Activated naive CD4-positive, alpha-beta T cell treated with Interleukin-2 at 50 U/mL for 16 hours (primary cell): ENCODE measurements at places on chromosomes 6 and 20.

- peak; percentile 27 for DNase-seq
Measured at GRCh38 chr6:7920425-7920824, 9.8 kb upstream of the TXNDC5 start.

GRCh38 chr6:45608252-45608913 lies 230.6 kb upstream of the SUPT3H start:
- no peak for DNase-seq

DNA sequence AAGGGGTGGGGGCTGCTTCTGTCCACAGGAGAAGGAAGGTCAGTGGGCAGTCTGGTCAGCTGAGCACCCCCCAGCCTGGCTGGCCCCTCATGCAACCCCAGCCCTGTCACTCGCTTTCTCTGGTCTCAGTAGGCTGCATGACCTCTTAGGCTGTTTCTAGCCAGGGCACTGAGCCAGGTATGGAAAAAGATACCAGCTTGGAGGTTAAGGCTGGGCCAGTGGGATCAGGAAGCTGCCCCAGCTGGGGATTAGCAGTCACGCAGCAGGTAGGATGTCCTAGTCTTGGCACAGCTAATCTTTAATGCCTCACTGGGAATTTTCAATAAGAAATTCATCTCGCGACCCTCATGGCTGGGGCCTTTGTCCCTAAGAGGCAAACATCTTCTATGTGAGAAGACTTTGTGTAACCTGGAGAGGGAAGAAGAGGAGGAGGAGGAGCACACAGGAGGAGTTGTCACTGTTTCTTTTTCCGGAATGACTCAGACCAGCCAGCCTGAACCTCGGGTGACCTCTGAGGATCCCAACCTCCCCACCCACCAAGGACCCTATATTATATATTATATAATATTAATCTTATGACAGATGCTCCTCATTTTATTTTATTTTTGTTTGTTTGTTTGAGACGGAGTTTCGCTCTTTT lies 2.4 kb upstream of the BPIFA2 start:
- DNase-seq = no peak

DNA sequence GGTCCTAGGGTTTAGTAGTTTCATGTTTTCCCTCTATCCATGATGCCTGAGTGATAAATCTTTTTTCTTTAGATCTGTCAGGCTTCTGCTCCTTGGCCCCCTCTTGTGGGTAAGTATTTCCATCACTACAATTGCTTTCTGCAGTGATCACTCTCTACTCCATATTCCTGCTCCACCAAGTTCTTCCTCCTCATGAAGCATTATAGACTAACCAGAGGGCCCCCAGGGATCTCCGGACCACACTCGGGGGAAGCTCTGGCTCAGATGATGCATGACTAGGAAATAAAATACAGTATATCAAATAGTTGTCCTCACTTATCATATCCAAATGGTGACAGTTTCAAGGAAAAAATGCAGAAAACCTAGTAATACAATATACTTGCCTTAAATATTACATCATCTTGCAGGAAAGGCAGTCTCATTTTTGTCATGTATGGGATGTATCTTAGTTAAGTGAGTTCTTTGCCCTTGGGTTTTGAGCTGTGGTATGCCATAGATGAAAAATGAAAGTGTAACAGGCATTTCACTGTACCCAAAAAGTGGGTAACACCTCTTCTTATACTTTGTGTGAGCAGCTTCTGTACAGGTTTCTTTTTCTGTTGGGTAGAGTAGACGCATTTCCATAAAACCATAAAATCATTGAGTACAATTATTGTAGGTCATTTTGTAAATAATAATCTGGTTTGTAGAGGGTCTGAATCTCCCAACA lies 200.9 kb upstream of the EYA4 start:
- no peak for DNase-seq

DNA sequence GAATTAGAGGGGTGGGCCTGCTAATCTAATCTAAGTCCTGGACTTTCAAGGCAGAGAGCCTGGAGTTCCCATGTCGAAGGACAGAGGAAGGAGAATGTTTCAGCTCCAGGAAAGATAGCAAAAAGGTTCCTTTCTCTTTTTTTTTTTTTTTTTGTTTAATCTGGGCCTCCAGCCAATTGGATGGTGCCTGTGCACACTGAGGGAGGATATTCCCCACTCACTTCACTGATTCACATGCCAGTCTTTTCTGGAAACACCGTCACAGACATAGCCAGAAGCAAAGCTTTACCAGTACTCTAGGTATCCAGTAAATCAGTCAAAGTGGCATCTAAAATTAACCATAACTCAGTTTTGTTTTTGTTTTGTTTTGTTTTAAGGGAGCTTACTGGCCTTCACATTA lies 721.1 kb downstream of the TENT5A start:
- DNase-seq = no peak

- no peak for DNase-seq
Measured at GRCh38 chr6:42359021-42359420, 92.7 kb downstream of the TRERF1 start.

DNA sequence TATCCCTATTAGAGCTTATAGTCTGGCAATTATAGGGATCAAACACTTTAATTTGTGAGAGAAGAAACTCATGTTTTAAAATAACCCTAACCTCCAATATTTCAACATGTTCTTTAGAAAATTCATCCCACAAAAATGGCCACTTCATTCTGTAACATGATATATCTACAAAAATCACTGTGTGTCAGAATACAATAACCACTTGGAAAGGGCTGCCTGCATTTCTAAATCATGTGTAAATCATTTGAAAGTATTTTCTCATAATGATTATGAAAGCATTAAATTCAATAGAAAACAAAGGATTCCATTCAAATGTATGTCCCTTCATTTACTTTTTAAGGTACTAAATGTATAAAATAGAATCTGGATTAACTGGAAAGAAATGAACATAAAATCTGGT lies 101.4 kb upstream of the NHSL1 start:
- no peak for DNase-seq

DNA sequence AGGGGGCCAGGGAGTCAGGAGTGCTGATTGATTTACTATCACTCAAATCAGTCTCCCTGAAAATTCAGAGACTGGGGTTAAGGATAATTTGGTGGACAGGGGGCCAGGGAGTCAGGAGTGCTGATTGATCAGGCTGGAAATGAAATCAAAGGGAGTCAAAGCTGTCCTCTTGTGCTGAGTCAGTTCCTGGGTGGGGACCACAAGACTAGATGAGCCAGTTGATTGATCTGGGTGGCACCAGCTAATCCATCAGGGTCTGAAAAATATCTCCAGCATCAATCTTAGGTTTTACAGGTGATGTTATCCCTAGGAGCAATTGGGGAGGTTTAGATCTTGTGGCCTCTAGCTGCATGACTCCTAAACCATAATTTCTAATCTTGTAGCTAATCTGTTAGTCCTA lies 6.1 kb upstream of the AFG1L start:
- DNase-seq = no peak

- no peak for DNase-seq
Measured at GRCh38 chr6:44778513-44778912, 391.0 kb downstream of the CDC5L start.

DNA sequence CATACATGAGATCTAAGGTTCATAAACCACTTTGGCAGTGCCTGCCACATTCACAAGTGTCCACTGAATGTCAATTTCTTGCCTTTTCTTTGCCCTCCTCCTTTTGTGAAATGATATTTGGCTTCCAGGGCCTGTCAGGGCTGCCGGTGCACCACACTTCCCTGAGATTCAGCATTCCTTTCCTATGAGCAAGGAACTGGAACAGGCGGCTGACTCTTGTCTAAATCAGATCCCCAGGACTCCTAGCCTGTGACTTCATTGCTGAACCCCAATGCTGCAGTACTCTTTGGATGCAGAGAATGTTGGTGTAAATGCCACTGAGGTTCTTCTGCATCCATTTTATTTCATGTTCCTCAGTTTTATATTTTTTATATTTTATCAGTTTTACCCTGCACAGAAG lies 172.2 kb downstream of the ARID1B start:
- no peak for DNase-seq

- DNase-seq = no peak
Measured at GRCh38 chr6:16060039-16060438, 68.8 kb upstream of the MYLIP start.

DNA sequence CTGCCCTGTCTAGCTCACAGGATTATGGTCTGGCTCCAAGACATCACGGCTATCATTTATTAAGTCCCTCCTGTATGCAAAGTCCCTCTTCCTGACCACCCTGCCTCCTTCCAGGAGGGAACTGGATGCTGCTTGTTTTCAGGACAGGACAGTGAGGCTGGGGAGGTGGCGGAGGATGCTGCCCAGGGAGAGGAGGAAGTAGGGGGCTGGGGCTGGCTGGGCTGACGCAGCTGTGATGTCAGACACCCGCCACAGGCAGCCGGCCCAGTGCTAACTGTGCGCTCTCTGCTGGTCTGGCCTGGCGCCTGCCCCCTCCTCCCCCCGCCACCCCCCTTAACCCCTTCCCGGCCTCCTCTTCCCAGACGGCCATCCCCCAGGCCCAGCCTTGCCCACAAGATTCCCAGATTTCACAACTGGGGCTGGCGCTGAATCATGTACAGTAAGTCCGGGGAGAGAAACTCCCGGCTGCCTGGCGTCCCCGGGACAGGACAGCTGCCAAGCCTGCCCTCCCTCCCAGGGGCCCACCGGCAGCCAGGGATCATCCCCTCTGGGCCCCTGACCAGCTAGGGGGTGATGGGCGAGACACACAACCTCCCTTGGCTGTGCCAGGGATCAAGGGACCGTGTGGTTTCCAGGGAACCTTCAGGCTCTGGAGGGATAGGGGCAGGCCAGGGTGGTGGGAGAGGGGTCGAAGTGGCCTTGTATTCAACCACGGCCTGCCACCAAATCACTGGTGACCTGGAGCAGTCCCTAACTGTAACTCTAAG lies 118.1 kb downstream of the CEBPB start:
- no peak for DNase-seq

GRCh38 chr6:42185597-42185996 lies 9.2 kb downstream of the GUCA1B start:
- DNase-seq = no peak

DNA sequence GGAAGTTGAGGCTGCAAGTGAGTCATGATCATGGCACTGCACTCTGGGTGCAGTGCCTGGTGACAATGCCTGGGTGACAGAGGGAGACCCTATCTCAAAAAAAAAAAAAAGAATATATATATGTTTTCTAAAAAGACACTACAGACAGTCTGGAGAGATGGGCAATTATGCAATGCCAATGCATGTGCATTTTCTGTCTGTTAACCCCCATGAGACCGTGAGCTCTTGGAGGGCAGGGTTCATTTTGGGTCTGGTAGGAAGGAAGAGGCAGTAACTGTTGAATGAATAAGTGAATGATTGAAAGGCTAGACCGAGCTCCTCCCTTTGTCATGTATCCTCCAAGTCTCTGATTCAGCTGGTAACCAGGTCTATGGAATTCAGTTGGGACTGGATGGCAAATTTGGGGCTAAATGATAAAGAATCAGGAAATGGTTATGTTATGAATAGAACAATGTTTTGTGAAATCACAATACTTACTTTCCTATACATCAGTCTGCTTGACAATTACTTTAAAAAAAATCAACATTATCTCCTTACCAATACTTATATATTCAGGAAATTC lies 5.6 kb upstream of the BLCAP start:
- DNase-seq = no peak

GRCh38 chr6:32111424-32112066 lies 2.4 kb upstream of the TNXB start:
- DNase-seq = no peak

- no peak for DNase-seq
Measured at GRCh38 chr6:123203928-123204327, 207.9 kb downstream of the CLVS2 start.
